Pons (tissue), 1 donor: ENCODE measurements at places on chromosomes 7 and 10.

DNA sequence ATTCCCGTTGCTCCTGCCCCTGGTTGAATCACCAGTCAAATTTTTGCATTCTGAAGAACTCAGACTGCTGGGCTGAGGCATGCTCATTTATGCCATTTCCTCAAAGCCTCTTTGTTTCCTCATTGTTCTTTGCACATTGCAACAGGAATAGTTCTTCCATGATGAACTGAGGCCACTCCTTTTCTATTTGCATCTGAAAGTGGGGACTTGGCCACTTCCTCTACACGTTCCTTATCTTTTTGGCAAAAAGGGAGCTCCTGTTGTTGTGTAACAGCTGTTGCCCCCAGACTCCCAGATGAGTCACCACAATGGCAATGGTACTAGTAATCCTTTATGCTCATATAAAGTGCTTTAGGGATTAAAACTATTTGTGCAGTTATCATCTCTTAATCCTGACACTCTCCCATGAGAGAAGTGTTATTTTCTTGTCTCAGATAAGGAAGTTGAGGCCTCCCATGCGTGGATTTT, 20.1 kb upstream of the ITPRID1 start:
- peak; percentile 39 for DNase-seq

DNA sequence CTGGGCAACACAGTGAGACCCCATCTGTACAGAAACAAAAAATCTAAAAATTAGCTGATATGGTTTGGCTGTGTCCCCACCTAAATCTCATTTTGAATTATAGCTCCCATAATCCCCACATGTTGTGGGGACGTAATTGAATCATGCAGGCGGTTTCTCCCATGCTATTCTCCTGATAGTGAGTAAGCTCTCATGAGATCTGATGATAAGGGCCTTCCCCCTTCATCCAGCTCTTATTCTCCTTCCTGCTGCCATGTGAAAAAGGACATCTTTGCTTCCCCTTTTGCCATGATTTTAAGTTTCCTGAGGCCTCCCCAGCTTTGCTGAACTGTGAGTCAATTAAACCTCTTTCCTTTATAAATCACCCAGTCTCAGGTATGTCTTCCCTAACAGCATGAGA, 136.5 kb downstream of the SFMBT2 start:
- no peak for DNase-seq

DNA sequence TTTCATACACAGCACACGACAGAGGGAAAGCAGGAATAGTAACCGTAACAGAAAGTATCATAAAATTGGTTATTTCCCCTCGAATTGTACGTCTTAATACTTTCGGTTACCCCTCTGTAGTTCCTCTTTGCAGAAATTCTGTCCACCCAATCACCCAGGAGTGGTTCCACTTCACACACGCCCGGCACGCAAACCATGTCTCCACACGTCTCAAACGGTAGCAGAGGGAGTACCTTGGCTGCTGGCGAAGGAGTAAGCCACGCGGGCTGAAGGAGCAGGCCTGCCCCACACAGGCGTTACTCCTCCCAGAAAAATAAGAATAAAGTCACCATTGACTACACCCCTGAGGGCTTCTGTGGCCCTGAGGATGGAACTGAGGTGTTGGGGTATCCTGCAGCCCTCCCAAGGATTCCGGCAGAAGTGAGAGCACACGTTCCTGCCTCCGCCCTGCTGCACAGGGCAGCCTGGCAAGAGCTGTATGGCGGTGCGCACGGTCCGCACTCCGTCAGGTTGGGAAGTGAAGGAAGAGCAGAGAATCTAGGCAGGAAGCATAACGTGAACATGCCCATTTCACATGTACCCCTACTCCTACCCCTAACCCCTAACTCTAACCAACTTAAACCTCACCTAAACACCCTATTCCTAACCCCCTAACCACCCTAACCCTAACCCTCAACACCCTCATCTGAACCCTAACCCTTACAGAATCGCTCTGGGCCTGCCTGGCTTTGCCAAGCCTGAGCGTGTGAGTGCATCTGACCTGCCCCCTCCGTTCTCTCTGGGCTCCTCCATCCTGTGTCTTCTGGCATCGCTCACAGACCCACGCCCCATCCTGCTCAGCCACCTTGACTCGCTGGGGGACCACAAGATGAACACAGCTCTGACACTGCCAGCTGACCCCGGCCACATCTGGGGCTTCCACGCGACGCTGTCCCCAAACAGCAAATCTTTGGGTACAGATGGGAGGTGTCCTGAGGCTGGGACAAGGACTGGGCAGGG, 18.2 kb downstream of the GPR146 start:
- no peak for DNase-seq

GRCh38 chr7:43249823-43250145, 137.3 kb downstream of the HECW1 start:
- DNase-seq: no peak

DNA sequence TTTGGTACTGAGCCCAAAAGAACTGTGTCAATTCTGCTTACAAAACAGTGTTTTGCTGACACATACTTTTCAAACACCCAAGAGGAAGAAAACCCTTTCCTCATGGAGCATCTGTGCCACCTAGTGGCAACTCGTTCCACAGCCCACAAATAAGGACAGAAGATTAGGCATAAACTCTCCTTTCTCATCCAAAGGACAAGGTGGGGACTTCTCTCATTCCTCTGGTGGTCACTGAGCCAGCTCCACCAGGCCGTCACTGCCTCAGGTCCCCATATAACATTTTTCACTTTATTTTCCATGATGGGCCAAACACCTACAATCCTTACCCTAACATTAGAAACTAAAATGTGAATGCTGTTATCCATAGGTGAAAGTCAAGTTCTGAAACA, 76.9 kb downstream of the RNF216 start:
- peak; percentile 99 for DNase-seq

DNA sequence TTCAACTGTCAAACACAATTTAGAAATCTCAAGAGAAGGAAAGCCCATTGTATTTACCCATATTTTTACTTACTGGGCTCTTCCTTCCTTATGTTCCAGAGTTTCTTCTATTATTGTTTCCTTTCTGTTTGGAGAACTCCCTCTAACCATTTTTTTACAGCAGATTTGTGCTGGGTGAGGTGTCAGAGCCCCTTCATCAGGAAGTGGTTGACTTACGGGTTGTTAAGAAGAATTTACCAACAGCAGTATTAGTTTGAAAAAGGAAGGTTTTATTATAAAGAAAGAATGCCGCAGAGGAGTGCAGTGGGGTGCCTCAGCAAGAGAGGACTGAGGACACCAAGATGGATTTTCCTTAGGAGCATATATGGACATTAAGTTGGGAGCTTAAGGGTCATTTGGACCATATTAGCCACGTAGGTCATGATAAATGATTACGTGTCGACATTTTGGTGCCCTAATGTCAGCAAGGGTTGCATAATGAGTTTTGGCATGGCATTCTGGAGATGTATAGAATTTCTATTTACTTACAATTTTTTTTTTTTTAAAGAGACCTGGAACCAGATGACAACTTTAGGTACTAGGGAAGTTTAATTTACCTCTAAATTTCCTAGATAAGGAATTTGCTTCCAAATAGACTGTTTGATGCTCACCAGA, 6.3 kb upstream of the TBATA start:
- DNase-seq: no peak

DNA sequence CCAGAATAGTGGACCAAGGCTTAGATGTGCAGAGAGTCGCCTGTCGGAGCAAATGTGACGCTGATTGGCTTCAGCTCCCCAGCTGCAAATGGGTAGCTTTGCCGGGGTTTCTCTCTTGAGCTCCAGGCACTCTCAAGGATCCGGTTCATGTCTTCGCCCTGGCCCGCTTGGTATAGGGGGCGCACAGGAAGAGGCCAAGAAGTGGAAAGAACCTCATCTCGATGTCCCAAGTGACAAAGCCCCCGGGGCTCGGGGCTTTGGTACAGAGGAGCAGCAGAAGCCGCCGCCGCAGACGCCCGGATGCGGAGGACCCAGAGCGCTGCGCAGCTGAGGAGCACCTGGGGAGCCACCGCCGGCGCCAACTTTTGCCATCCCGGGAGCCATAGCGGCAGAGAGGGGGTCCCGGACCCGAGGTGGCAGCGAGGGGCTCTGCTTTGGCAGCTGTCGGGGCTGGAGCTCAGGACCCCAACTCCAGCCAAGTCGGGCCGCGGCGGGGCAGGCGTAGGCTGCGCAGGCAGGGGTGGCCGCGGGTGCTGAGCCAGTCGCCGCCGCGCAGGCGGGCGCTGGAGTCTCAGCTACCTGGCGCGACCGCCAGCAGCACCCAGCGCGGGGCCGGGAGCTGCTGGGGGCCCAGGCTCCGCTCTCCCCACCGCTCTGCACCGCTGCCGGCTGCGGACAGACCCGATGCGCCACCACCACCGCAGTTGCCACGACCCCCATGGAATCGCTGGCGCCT, 466.6 kb downstream of the XPNPEP1 start:
- no peak for DNase-seq

DNA sequence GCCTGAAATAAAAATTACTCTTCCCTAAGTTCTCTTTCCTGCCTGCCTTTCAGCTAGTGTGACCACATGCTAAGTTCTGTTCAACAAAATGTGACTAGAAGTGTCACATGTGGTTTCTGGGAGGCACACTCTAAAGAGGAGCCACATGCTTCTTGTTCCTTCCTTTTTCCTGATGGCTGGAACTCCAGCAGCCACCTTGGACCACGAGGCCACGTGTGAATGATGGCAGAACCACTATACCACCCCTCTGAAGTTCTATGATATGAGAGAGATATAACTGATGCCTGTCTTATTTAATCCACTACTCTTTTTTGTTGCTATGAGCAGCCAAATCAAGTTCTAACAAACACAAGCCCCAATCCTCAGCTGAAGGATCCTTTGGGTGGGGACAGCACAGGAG, 8.1 kb downstream of the PODXL start:
- no peak for DNase-seq

- no peak for DNase-seq
Measured at GRCh38 chr10:112374724-112375541, 1.0 kb downstream of the ACSL5 start.

DNA sequence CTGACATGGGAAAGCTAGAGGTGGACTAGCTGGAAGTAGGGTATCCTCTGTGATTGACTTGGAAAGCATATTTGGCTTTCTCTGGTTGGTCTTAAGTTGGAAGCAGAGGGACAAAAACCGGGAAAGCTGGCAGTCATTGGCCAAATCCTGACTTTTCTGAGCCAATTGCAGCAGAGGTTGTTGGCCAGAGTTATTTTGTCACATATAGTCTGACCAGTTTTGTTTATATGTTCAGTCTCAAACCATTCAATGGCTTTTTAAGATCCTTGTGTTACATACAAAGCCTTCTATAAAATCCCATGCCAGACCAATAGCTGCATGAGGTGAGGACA, 6.3 kb downstream of the CFAP69 start:
- DNase-seq: no peak

DNA sequence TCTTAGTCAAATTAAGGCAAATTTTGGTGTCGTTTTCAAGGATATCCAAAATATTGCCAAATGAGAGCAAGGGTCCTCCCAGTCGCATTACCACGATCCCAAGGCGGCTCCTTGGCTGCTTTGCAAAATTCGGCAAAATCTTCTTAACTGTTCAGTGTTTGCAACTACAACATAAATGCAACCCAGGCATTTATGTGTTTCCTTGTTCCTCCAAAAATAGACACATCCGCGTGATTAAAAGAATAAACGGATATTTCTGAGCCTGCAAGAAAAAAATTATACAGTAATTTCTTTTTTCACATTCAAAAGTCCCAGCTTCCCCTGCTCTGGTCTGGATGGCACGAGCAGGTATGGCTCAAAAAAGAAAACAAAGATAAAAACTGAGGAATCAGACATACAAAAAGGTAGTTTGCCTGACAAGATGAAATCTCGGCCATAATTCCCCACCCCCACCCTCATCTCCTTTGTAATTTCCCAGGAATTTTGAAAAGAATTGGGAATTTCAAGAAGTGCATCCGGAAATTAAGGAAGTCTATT, 6.0 kb downstream of the SKIDA1 start:
- DNase-seq: no peak

DNA sequence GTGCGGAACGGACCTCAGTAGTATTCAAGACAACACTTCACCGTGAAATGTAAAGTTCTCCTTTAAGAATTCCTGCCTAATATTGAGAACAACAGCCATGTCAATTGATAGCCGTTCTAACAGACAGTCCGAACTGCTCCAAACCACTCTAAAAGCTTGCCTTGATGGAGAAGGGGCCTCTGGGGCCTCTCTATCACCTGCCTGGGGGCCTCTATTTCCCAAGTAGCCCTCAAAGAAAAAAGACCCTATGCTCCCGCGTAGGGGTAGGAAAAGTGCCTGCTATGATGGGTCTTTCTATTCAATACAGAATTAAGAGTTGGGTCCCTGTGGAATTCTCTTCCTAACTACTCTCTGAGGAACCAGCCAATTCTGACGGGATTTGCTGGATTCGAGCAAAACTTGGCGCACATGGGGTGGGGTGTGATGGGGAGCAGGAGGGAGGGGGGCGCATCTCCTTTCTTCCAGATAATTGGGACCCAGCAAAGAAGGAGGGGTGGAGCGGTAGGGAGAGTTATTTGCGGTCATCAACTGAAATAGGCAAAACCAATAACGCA, 8.3 kb upstream of the DLX6 start:
- no peak for DNase-seq

DNA sequence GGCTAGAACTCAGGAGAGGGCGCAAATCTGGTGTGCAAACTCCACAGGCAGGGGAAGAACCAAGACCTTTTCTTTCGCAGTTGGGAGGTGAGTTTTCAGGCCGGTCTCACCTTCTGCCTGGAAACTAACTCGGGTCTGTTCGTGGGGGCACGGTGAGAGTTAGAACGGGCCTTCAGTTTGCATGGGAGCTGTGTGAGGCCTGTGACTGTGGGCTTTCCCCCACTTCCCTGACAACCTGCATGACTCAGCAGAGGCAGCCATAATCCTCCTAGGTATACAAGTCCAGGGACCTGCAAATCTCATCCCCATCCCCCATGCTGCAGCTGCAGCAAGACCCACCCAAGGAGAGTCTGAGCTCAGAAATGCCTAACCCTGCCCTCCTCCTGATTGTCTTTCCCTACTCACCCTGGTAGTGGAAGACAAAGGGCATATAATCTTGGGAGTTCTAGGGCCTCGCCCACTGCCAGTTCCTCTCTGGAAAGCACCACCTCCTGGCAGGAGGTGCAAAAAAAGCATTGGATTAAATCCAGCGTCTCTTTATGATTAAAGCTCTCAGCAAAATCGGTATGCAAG, 194.9 kb upstream of the ETV1 start:
- no peak for DNase-seq

DNA sequence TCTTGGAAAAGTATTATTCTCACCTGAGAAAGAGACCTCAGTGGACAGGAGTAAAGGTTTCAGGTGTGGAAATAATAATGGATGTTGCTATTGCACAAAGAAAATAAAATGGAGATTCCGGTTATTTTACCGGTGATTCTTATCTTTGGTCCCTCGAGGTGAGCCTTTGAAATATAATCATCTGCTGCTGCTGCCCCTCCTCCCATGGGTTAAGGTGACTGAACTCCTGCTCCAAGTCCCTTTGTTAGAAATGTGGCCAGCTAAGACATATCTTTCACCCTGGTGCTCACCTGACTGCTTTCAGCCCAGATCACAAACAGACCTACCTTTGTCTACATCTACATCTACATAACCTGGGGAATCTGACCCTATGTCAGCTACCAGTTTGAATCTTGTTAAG, 5.7 kb downstream of the CUBN start:
- DNase-seq: no peak

- no peak for DNase-seq
Measured at GRCh38 chr10:35925493-35925892, 283.4 kb upstream of the FZD8 start.
